IPS DF 19.7 (cell line): ENCODE measurements at places on chromosomes 2 and 18.

DNA sequence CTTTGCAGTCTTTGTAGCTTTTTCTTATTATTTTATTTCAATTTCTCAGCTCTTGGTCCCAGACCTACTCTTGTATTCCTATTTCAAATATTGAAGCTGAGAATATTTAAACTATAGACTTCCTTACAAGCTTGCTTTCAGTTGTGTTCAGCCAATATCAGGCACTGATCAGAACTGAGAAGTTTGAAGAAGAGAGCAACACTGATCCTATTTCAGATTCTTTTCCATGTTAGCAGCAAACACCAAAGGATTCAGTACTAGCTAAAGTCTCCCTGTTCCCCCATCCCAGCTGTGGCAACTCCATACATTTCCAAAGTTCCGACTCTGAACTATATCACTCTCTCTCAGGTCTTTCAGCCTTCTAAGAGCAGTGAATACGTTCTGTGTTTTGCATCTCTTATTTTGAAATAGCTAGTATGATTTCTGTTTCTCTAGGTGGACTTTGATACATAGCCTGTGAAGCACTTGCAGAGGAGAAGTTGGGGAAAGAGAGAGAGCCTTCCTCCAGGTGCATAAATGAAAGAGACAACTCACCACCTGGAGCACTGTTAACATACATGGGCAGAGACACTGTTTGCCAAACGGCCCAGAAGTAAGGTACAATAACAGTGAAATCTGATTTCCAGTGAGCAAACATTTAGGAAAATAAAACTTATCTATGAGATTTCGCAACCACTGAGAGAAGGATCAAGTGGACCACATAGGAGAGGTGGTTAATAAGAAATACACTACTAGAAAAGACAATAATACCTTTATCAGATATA, 135.0 kb upstream of the ZNF804A start:
- DNase-seq, result no peak

- DNase-seq, result no peak
Measured at GRCh38 chr18:35241448-35241804, 592 bp downstream of the ZNF397 start.

- peak; percentile 5 for DNase-seq
Measured at GRCh38 chr2:132911726-132912724, 242.0 kb upstream of the LYPD1 start.

- no peak for DNase-seq
Measured at GRCh38 chr2:169823996-169824372, 721 bp downstream of the METTL5 start.

GRCh38 chr2:240136671-240137292, 677 bp upstream of the COPS9 start:
- DNase-seq, result no peak

- no peak for DNase-seq
Measured at GRCh38 chr2:138365581-138365980, 136.0 kb upstream of the SPOPL start.

- no peak for DNase-seq
Measured at GRCh38 chr18:35803551-35803950, 168.9 kb upstream of the RMP24 start.

- no peak for DNase-seq
Measured at GRCh38 chr2:65939687-65940086, 495.2 kb upstream of the MEIS1 start.

- DNase-seq, result no peak
Measured at GRCh38 chr2:197145471-197146056, 165.0 kb downstream of the ANKRD44 start.

- DNase-seq, result no peak
Measured at GRCh38 chr2:191250986-191251385, 5.8 kb downstream of the MYO1B start.

GRCh38 chr18:57900906-57901435, 97.9 kb upstream of the ATP8B1 start:
- DNase-seq, result no peak

DNA sequence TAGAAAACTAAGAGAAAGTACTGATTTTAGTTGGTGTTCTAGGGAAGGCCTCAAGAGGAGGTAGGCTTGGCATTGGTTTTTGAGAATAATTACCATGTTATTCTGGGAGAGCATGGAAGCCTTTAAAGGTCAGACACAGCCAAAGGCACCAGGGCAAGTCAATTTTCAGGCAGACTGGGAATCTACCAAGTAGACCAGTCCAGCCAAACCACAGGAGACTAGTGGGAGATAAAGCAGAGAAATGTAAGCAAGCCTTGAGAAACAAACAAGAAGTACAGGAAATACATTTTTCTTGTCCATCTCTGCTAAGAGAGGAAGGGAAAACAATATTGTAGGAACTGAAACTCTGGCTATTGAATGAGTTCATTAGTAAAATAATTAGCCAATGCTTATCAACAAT, 5.5 kb upstream of the CCDC68 start:
- DNase-seq, result no peak

DNA sequence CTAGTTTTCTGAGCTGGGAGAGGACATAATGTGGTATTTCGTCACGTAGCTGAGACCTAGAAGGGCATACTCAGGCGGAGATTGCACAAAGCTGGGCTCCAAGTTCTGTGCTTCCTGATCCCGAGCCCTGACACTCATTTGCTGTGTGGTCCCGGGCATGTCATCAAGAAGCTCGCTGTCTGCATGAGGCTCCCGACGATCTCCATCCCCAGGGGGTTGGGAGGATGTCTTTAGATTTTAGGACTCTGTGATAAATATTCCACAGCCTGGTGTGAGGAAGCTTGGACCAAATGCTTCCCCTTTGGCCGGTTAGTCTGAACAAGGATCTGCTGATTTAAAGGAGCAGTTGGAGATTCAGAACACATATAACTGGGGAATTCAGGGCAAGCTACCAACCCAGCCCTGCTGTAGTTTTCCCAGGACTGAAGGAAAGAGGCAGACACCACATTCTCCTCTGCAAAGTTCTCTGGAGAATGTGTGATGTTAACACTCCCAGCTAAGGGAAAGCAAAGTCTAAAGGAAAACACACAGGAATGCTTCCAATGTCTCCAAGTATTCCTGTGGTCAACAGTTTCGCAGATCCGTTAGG, 2.3 kb downstream of the KCNE4 start:
- no peak for DNase-seq

- no peak for DNase-seq
Measured at GRCh38 chr18:77148289-77148688, 15.7 kb upstream of the MBP start.

DNA sequence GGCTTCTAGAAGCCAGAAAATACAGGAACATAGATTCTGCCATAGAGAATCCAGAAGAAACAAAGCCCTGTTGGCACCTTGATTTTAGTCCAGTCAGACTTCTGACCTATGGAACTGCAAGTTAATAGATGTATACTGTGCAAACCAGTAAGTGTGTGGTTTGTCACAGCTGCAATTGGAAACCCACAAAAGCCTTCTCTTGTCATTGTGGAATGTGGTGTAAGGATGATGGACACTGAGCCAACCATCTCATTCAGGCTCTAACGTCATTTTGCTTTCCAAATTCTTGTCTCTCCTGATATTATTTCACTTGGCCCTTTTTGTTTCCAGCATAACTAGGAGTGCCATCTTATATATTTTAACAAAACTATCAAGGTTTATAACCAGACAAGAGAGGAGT, 369.5 kb upstream of the SMIM21 start:
- DNase-seq, result no peak

DNA sequence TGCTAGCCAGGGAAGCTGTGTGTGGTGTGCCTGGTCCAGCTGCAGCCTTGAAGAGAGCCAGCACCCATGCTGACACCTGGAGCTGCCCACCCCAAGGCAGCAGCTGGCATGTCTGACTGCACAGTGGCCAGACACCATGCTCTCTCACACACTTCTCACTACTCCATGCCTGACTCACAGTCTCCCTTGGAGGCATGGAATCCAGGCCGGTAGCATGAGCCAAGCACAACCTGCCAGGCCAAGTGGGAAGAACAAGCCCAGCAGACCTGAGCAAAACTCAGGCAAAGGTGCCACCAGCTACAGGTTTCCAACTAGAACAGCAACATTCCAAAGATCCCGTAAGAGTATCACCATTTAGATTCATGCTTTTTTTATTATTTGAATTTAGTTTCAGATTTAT, 625.3 kb upstream of the LRRTM4 start:
- no peak for DNase-seq

- DNase-seq, result no peak
Measured at GRCh38 chr2:156436497-156437085, 412 bp downstream of the GPD2 start.

GRCh38 chr2:61998426-61998825, 93.0 kb downstream of the COMMD1 start:
- DNase-seq, result no peak

GRCh38 chr2:106065268-106065982, 128.7 kb downstream of the UXS1 start:
- DNase-seq, result no peak

DNA sequence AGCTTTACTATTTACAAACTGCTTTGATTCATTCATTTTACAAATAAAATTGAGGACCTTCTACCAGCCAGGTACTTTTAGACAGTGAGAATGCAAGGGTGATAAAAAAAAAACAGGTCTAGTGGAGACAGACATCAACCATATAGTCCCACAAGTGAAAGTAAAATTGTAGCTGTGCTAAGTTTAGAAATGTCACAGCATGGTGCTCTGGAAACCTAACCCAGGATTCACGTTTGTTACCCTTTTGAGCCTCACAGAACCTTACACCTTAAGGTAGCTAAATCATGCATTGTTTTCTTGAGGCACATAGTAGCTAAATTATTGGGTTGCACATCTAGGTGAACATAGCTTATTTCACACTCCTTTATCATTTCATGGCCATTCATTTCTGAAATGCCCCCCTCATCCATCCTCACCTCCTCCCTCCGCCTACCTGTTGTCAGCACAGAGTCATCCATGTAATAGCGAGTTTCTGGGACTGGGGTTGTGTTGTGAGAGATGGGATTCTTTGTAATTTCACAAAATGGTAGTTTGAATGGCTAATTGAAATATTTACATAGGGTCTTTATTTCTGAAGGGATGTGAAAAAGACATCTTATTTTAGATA, 7.1 kb downstream of the MTA3 start:
- DNase-seq, result no peak

DNA sequence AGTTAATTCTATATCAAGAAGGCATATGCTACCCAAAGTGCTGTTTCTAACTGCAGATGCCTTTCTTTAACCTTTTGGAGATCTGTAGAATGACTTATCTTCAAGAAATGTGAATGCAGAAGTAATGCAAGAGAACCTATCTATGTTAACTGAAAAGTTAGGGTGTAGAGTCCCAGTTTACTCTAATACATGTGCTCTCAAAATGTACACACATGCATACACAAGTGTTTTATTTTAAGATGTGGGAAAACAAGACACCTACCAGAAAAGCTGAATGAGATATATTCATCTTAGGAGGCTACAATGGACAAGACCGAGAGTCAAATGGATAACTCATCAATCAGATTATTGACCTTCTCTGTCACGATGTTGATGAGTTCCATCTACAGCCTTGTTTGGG, 80.9 kb downstream of the CDCA7 start:
- no peak for DNase-seq

GRCh38 chr2:127049927-127050802, 56.8 kb downstream of the BIN1 start:
- no peak for DNase-seq

- DNase-seq, result no peak
Measured at GRCh38 chr2:188676010-188676400, 298.2 kb upstream of the COL3A1 start.

DNA sequence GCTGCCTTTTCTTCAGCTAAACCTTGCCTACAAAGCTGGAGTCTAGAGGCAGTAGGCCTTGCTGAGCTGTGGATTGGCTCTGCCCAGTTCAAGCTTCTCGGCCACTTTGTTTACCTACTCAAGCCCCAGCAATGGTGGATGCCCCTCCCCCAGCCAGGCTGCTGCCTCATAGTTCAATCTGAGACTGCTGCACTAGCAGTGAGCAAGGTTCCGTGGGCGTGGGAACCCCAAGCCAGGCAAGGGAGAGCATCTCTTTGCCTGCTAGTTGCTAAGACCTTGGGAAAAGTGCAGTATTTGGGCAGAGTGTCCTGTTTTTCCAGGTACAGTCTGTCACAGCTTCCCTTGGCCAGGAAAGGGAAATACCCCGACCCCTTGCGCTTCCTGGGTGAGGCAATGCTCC, 68.9 kb downstream of the VAPA start:
- DNase-seq, result no peak

- no peak for DNase-seq
Measured at GRCh38 chr2:57376985-57377384, 669.6 kb upstream of the VRK2 start.

- DNase-seq, result no peak
Measured at GRCh38 chr2:69733342-69734034, 8.4 kb upstream of the ANXA4 start.

DNA sequence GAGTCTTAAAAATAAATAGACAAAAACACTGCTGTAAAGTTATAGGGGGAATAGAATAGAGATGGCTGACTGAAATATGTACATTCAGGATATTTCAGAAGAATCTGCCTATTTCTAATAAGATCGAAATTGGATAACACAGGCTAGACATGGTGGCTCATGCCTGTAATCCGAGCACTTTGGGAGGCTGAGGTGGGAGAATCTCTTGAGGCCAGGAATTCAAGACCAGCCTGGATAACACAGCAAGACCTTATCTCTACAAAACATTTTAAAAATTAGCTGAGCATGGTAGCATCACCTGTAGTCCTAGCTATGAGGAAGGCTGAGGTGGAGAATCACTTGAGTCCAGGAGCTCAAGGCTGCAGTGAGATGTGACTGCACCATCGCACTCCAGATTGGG, 146.6 kb upstream of the CCDC150 start:
- DNase-seq, result no peak

DNA sequence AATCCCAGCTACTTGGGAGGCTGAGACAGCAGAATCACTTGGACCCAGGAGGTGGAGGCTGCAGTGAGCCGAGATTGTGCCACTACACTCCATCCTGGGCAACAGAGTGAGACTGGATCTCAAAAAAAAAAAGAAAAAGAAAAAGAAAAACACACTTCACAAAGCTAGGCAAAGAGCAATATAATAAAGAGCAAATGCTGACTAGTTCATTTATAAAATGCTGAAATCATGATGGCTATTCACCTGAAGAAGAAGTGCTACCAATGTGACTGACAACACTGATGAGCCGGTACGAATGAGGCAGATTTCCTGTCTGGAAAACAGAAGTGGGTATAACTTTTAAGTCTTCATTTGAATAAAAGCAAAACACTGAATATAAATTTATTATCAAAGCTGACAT, 37.9 kb downstream of the VIL1 start:
- DNase-seq, result no peak

- DNase-seq, result no peak
Measured at GRCh38 chr2:230085201-230085600, 16.5 kb upstream of the SLC16A14 start.

GRCh38 chr2:49901202-49902065, 747.1 kb upstream of the FSHR start:
- DNase-seq, result no peak

- no peak for DNase-seq
Measured at GRCh38 chr2:72539071-72539552, 286.7 kb downstream of the EXOC6B start.
